Dermis microvascular lymphatic vessel endothelial cell (primary cell): ENCODE measurements at places on chromosomes 13 and 19. TPM values are rescaled to one million over a fixed set of nuclear protein-coding genes. Genes with fewer than 3 reads are reported as not detected.
A peak's percentile ranks its signal among the peaks of the same experiment; 100 is the strongest.

The CALR3 gene
- not detected in 2 replicates for total RNA-seq

The CRTC1 gene
- 0.64 and 1.1 TPM in 2 replicates for total RNA-seq

The ALG5 gene
- total RNA-seq = 29.8 and 34.4 TPM in 2 replicates

DNA sequence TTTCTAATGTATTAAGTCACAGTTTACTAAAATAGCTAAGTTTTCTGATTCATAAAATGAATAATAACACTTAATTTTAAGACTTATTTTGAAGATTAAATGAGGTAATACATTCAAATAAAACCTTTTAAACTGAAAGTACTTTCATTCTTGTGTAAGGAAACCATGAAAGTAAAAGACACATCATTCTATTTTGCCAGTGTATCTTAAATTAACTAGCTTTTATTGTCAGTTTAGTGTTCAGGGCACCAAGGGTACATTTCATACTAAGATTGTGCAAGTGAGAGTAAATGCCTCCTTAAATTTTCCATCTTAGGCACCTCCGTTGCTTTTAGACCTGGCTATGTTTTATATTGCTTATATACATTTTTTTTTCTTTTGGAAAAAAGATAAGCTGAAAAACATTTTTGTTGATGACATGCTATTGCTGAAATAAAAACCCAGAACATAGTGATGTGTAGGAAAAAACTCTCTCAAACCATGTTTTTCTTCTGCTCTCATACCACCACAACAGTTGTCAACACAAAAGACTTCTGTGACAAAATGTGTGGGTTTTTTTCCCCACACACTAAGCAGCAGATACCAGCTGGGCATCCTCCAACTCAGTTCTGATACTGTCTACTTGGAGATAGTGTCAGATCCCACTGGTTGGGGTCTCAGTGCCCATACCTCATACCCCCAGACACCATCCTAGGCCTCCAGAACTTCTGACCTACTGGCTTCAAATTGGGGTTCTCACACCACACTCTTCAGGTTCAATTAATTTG is 30.7 kb upstream of the LPAR6 start:
- DNase-seq = peak; percentile 27

DNA sequence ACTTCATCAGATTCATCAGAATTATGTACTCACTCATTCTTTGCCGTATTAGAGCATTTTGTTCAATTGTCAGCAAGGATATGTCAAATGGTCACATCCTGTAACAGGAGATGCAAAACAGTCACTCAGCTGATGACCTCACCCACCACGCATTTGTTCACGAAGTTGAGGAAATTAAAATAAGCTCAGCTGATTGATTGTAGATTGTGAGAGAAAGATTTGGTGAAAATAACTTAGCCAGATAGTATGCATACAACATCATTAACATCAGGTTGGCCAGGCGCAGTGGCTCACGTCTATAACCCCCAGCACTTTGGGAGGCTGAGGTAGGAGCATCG is 22.6 kb upstream of the CDC16 start:
- peak; percentile 73 for DNase-seq
